ENCODE measurements at places on chromosomes 5 and 9. TPM values are rescaled to one million over a fixed set of nuclear protein-coding genes. Genes with fewer than 3 reads are reported as not detected.
A peak's percentile ranks its signal among the peaks of the same experiment; 100 is the strongest.

C9orf50 gene
- total RNA-seq: 0.27 TPM

NUTM2G gene
- total RNA-seq: not detected

PCDHGA4 gene
- 1.2 TPM for total RNA-seq

CWC27 gene
- 33.9 TPM for total RNA-seq

TUBB4B gene
- 233 TPM for total RNA-seq

- no peak for DNase-seq
Measured at GRCh38 chr9:129183495-129184218, 5.6 kb upstream of the IER5L start.

GRCh38 chr5:87909382-87909781 is 359.3 kb downstream of the TMEM161B start:
- DNase-seq: no peak

DNA sequence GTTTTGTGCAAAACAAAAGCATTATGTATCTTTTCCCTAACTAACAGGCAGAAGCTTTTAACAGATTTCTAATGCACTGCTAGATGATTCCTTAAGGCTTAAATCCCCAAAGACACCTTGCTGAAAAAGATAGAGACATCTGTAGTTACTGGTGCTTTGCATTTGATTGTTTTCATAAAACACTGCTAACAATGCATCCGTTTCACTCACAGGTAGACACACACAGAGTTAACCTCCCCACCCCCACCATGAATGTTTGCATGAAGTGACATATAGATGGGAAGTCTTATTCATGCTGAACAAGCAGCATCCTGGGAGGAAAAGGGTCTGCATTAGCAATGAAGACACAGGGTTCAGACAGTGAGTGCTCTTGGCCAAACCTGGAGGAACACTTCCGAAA is 100.9 kb downstream of the ASTN2 start:
- DNase-seq: no peak

DNA sequence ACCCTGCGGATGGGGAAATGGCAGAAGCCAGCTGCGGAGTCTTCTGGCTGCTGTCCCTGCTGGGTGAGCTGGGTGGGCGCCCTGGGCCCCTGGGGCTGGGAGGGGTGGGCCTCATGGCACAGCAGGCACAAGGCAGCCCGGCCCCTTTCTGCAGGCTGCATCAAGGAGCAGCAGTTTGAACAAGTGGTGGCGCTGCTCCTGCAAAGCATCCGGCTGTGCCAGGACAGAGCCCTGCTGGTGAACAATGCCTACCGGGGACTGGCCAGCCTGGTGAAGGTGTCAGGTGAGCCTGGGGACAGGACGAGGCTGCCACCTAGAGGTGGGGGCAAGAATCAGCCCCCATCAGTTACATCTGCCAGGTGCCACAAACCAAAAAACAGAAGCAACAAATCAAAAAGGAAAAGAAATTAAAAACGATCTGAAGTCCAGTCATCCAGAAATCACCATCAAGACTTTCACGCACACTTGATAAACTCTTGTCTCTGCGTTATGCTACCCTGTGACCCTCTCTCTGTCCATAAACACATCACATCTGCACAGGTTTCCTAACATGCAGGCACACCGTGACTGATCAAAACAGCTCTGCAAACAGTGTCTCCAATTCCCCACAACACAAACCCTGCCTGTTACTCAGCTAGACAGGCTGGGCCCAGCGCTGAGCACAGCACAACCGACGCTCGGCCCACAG is 13.9 kb downstream of the REXO4 start:
- no peak for DNase-seq

- no peak for DNase-seq
Measured at GRCh38 chr5:124574521-124575436, 171.7 kb downstream of the ZNF608 start.

DNA sequence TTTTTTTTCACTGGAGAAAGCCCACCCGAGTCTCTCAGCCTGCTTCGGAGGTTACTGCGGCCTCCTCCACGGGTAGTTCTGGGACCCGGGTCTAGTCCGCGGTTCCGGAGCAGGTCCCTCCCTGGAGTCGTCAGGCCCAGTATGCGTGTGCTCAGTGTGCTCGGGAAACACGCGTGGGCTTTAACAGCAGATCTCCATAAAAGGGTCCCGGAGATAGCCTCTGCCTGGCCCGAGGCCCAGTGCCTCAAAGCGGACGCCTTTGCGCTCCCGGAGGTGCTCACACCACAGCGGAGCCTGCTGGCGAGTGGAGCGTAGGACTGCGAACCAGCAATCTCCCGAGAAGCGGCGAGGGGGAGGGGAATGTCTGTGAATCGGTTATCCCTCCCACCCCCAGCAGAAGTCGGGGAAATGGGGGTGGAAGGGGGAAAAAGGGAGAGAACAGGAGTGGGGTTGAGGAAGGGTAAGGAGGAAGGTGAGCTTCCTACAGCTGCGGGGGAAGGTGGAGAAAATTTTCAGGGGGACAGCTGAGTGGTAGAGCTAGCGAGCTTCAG is 28.7 kb downstream of the CDKN2A start:
- DNase-seq: peak; percentile 40

- DNase-seq: no peak
Measured at GRCh38 chr5:133925866-133926488, 42.4 kb downstream of the C5orf15 start.
